ENCODE measurements at places on chromosomes 1 and 21.

GRCh38 chr1:221692643-221693042, 49.2 kb downstream of the DUSP10 start:
- DNase-seq = no peak

DNA sequence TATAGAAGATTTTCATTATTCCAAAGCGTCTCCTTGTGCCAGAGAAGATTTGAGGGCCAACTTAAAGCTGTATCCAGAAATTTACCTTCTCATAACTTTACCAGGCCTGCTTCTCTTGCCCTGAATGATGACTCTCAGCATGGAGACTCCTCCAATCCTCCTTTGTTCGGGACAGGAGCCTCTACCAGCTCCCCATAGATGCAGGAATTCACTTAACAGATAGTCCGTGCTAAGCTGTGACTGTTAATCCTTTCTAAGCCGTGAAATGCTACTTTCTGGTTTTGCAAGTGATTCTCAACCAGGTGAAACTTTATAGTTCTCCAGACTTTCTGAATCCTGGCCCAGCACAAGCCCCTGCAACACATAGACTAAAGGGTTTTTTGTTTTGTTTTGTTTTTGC, 31.8 kb upstream of the KCND3 start:
- DNase-seq = no peak

DNA sequence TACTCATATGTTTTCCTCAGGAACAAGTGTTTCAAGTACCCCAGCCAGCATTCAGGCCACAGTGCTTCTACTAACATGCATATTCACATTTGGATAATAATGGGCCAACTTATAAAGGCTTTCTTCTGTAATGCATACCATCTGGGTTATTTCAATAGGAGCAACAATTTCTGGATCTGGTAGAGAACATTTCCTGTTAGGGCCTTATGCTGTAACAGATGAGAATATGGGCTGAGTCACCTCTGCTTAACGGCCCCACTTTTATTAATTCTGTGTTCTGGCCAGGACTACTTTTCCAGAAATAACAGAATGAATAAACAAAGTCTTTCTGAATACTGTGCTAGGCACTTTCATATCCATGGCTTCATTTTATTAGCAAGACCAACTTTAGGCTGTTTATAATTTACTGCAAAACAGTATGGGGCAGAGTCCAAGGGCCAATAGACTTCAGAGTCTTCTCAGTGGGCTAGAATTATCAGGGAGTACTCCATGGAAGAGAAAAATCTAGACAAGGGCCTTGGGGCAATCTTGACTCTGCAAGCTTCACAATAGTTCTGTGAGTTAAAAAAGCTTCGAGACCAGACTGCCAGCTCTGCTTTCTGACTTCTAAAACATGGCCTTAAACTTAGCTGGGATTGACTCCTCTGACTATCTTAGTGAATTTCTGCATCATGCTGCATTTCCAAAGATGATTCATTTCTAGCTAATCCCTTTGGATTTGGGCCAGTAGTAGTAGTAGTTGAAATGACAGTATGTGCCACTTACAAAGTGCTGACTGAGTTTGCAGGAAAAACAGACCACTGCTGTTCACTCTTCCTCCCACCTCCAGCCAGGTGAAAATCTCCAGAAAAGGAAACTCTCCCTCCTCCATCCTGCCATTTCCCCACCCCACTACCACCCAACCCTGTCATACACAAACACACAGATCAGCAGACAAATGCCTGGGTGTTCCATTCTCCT, 8.2 kb upstream of the SSX2IP start:
- no peak for DNase-seq

DNA sequence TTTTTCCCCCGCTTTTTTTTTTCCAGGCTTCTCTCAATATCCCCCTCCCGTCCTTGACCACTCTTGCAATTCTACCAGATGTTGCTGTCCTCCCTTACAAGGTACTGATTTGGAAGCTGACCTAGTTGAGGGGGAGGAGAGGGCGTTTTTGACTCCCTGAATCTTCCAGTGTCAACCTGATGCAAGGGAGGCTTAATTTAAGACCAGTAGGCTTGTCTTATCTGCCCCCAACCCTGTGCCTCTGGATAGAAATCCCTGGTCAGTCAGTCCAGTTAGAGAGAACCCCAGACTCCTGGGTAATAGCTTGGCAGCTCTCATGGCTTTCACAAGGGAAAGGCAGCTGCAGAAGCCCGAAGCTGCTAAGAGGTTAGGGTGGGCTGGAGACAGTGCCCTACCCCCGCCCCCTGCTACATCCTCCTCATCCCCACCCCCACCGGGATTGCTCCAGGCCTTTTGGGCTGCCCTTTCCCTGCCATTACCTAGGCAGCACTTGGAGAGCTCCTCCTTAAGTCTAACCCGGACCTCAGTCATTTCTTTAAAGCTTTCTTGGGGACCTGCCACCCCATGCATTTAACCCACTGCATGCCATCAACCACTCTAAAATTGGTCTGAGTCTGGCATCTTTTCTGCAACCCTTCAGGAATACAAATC, 3.6 kb downstream of the ACKR1 start:
- DNase-seq = no peak

GRCh38 chr1:208233546-208233945, 10.6 kb downstream of the PLXNA2 start:
- DNase-seq = no peak
